Type B pancreatic cell (in vitro differentiated cells): ENCODE measurements at places on chromosomes 1 and 21. TPM values are rescaled to one million over a fixed set of nuclear protein-coding genes. Genes with fewer than 3 reads are reported as not detected.

Gene VPS26C
- total RNA-seq = 33.5 and 37.9 TPM in 2 replicates

Gene SLC19A2
- total RNA-seq = 19.4 and 28.1 TPM in 2 replicates

Gene PIGV
- total RNA-seq = 13.3 and 15.3 TPM in 2 replicates

Gene DUSP23
- 24.0 and 37.7 TPM in 2 replicates for total RNA-seq

Gene RBP7
- 0.92 and 2.9 TPM in 2 replicates for total RNA-seq

Gene ZBED6
- 30.3 and 37.4 TPM in 2 replicates for total RNA-seq

Gene SPRR1A
- 22.2 and 36.3 TPM in 2 replicates for total RNA-seq

Gene C1orf74
- total RNA-seq = 3.6 TPM in 2 replicates

Gene SSR2
- 223 and 248 TPM in 2 replicates for total RNA-seq

Gene S100A1
- 0.97 TPM in 1 of 2 replicates, not detected in the other for total RNA-seq

Gene GNG4
- total RNA-seq = 28.5 and 64.2 TPM in 2 replicates

Gene JUN
- 160 and 262 TPM in 2 replicates for total RNA-seq

Gene RBM34
- 74.9 and 83.5 TPM in 2 replicates for total RNA-seq

Gene TRIM58
- 0.17 and 0.81 TPM in 2 replicates for total RNA-seq

Gene LCA5L
- total RNA-seq = 1.9 and 2.6 TPM in 2 replicates
